ENCODE measurements at places on chromosomes 6 and 20.
A peak's percentile ranks its signal among the peaks of the same experiment; 100 is the strongest.

DNA sequence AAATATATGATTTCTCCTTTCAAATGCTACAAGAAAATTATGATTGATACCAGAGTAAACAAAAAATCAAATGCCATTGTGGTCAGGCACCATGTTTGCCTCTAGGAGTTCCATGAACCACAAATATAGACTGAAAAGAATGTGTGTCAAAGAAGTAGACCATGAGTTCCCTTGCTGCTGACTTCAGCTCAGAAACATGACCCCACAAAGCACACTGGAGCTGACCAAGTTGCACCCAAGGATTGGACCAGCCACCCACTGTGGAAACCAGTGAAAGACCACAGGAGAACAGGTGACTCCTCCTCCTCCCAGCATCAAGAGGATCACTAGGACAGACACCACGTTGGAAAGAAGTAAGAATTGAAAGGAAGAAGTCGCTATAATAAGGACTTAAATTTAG is 90.8 kb upstream of the TENT5A start:
- no peak for DNase-seq

GRCh38 chr6:100228437-100228833 is 234.4 kb upstream of the MCHR2 start:
- DNase-seq = no peak

GRCh38 chr6:25732468-25733198 is 21.9 kb upstream of the SLC17A4 start:
- DNase-seq = no peak

DNA sequence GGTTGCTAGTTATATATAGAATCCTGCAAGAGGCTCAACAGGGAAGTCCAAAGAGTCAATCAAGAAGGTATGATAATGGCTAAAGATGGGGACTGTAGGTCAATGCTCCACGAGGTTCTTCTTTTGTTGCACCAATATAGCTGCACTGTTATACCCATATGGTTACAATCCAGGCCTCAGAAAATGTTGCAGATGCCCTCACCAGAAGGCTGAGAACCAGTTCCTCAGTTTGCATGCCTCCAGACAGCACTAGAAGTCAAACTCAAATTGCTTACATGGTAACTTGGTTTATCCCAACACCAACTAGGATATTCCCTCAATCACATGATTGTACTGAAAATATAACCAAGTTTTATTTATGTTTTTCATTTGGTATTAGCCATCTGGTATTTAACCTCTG is 12.1 kb downstream of the EEF1A1 start:
- DNase-seq = no peak

- DNase-seq = no peak
Observed at GRCh38 chr6:18249271-18249670, 15.1 kb downstream of the DEK start.

GRCh38 chr20:38926142-38926933 is at the start of gene FAM83D:
FAM83D (plus strand) TSS chr20:38926417; CDS start chr20:38926443, 26 bp downstream.
- peak; percentile 95 for DNase-seq

GRCh38 chr6:120211955-120212792 is 862.6 kb upstream of the MAN1A1 start:
- no peak for DNase-seq

GRCh38 chr6:43368259-43369160 is 937 bp downstream of the ZNF318 start:
- DNase-seq = no peak

- no peak for DNase-seq
Observed at GRCh38 chr6:112665815-112666214, 318.7 kb downstream of the RFPL4B start.

DNA sequence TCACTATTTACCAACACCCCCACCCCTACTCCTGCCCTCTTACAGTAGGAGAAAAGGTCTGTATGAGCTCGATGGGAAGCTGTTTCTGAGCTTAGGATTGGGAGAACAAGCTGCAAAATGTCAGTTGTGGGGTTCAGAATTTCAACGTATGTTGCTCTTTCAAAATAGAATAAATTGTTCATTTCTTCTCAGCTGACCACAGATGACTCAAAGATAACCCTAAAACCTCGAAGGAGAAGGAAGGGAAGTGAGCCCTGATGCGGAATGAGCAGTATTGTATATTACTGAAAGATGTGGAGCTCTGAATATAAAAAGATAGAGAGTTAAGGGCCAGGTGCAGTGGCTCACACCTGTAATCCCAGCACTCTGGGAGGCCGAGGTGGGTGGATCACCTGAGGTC is 35.9 kb upstream of the MYLIP start:
- no peak for DNase-seq

GRCh38 chr6:14165091-14165490 is 47.5 kb downstream of the CD83 start:
- DNase-seq = no peak

- DNase-seq = no peak
Observed at GRCh38 chr6:169069356-169069755, 184.3 kb downstream of the THBS2 start.

DNA sequence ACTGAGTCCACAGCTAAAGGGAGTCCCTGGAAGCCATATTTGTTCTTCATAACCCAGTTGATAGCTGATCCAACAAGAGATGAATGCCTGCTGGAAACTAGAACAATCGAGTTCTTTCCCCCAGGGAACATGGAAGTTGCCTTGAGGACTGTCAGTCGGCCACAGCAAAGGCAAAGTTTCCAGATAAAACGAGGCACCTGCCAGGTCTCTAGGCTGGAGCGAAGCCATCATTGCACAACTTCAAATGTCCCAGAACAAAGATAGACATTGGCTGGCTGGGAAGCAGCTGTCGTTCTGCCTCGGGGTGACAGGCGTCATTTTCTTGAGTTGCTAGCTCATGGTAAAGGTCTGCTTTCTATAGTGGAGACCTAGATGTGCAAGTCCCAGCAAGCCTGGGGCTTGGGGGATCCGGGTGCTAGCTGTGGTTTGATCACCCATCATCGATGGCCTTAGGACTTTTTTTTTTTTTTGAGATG is 184.4 kb upstream of the ZNF217 start:
- no peak for DNase-seq

- DNase-seq = peak; percentile 36
Observed at GRCh38 chr20:21353236-21353635, 44.1 kb downstream of the NKX2-4 start.

DNA sequence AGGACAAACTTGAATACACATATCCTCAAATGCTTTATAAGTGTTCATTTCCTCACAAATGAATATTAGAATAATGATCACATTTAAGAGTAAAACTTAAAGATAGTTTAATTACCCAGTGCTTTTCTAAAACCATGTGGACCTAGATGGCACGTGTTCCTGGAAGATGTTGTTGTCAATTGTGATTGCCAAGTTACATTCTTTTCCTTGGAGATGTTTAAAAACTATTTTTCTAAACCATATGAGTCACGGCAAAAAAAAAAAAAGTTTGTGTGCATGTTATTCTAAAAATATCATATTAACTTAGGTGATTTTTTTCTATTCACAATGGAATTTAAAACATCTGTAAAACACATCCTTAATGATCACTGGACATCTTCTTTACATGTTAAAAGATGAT is 51.1 kb downstream of the RCAN2 start:
- DNase-seq = no peak

DNA sequence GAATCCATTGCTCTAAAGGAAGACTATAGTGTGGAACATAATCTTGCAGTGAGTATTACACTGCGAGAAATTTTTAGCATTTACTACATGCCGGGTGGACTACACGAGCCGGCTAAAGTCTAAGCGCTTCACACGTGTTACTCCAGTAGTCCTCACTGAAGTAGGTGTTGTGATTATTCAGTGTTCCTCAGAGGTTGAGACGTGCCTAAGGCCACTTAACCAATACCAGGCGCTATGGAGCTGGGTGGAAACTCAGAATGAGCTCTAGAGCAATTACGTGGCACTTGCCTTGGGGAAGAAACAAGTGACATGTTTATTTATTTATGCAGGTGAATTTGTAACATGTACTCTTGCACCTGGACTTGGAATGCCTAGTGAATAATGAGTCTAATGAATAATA is 46.4 kb downstream of the SASH1 start:
- DNase-seq = no peak

- DNase-seq = no peak
Observed at GRCh38 chr6:4677011-4677750, 99.0 kb upstream of the CDYL start.
